ENCODE measurements at places on chromosomes 13 and 19.

DNA sequence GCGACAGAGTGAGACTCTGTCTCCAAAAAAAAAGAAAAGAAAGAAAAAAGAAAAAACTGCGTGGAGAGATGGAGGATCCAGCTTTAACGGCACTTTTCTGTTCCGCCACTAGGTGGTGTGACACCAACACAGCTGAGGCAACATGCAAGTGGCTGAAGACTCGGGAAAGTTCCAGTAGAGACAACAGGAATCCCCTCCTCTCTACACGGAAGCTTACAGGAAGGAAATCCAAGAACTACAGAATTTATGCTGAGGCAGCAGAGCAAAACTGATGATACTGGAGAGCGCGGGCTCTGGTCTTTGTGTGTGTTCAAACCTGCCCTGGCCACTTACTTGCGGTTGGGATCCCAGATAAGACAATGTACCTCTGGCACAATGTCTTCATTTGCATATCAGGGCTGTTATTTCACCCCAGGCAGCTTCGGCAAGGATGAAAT lies 9.9 kb downstream of the RANBP3 start:
- peak; percentile 84 for DNase-seq

DNA sequence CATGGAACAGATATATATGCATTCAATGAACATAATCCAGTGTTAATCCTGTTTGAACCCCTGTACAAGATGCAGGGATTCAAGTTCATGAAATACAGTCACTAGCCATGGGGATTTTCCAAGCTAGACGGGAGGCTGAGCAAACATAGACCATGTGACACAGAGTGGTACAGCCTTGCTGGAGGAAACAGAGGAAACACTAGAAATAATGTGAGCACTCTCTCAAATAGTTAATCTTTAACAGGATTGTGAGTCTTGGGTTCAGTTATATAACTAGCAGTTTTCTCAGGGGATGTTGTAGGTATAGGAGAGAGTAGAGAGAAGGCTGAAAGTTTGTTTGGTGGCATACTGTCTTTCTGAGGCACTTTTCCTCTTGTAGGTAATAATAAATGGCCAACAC lies 13.9 kb upstream of the LGALS16 start:
- DNase-seq: no peak

DNA sequence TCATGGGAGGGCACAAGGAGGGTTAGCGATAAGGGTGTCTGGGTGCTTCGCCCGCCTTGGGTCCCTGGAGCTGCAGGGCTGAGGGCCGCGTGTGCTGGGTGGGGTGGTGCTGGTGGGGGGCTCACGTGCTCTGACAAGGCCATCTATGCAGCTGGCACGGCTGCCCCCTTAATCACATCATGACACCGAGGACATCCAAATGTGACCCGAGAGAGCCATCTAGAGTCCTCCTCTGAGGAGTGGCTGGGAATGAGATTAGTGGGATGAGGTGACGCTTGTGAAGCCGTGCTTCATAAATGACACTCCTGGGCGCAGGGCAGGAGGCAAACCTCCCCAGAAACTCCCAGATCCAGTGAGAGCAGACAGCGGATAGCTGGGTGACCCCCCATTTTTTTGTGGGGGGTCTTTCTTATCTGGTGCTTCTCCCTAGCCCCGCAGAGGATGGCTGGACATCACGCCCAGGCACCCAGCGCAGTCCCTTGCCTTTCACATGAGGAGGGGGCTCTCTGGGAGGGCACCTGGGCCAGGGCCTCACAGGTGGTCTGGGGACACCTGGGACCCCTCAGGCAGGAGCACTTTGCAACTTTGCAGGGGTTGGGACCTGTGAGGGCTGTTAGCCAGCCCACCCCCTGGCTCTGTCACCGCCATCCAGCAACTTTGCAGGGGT lies 6.6 kb downstream of the FZR1 start:
- peak; percentile 37 for DNase-seq

GRCh38 chr13:50283017-50283416 lies 267.8 kb downstream of the KCNRG start:
- DNase-seq: no peak

DNA sequence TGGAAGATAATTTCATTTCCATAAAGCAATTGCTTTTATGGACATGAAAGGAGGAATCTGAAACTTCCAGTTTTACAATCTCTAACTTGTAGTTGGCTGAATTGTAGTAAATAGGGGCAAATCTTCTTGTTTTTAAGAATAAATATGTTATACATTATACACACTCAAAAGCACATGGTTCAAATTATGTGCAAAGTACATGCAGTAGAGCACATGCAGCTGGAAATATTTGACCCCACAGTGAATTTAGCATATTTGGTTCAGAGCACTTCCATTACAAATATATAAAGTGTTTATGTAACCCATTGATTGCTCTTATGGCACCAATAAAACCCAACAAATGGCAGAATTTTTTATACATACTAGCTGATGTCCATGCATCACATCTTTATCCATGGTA lies 180.5 kb downstream of the IRS2 start:
- DNase-seq: no peak

DNA sequence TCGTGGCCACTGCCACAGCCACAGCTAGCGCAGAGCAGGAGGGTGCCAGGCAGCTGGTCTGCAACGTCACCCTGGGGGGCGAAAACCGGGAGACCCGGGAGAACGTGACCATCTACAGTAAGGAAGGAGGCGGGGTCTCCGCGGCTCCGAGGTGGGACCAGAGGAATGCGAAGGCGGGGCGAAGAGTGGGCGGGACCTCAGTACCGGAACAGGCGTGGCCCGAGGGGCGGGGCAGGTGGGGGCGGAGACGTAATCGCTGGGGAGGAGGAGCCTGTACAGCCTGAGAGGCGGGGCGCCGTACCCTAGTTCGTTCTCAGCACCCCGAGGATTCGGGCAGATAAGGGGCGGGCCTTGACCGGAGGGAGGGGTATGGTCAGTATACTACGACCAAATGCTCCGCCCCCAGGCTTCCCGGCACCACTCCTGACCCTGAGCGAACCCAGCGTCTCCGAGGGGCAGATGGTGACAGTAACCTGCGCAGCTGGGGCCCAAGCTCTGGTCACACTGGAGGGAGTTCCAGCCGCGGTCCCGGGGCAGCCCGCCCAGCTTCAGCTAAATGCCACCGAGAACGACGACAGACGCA lies 2.5 kb downstream of the ICAM5 start:
- no peak for DNase-seq

DNA sequence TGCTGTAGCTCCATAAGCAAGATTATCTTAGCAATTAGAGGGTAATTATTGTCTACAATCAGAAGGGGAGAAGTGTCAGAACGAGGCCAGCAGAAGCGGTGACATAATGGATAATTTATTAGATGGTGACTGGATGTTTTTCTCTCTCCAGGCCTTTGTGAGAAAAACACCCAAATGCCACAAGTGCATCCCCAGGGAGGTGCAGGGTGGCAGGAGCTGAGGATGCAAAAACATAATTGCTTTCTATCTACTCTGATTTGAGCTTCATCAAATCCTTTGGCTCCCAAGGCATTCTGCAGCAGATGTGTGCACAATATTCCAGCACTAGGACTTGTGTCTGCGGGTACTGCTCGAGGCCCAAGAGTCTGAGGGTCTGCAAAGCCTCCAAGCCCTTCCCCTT lies 220.1 kb upstream of the SERP2 start:
- no peak for DNase-seq

DNA sequence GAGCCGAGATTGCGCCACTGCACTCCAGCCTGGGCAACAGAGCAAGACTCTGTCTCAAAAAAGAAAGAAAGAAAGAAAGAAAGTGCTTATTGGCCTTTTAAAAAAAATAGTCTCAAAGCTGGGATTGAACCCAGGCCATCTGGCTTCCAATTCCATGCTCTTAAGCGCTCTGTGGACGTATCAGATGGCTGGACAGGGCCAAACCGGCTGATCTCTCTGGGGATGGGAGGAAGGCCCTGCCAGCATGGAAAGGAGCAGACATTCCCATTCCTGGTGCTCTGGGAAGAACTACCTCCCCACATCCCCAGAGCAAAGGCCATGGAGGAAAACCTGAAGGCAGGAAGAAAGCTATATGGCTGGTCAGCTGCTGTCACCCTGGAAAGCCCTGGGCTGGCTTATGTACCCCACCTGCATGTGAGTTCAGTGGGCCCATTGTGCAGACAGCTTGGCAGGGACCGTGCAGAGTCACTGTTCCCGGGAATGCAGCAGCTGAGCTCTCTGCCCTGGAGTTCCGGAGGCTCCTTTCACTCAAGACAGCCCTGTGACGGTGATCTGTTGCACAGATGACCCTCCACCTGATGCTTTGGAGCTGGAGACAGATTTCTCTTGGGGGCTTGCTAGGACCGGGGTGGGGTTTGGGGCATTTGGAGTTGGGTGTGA lies 84.3 kb downstream of the SIPA1L3 start:
- no peak for DNase-seq

DNA sequence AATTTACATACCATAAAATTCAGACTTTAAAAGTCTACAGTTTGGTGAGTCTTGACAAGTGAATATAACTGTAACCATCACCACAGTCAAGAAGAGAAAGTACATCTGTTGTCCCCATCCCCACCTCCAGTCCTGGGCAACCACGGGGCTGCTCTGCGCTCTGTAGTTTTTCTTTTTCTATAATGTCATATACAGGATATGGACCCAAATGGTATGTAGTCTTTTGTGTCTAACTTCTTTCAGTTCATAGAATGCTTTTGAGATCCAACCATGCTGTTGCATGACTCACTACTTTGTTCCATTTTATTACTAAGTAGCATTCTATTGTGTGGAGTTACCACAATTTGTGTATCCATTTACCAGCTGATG lies 103.9 kb downstream of the DOCK9 start:
- no peak for DNase-seq

- peak; percentile 38 for DNase-seq
Observed at GRCh38 chr13:36275190-36276002, 22.2 kb downstream of the CCDC169 start.

GRCh38 chr19:48708471-48708870 lies 11.1 kb downstream of the MAMSTR start:
- no peak for DNase-seq

DNA sequence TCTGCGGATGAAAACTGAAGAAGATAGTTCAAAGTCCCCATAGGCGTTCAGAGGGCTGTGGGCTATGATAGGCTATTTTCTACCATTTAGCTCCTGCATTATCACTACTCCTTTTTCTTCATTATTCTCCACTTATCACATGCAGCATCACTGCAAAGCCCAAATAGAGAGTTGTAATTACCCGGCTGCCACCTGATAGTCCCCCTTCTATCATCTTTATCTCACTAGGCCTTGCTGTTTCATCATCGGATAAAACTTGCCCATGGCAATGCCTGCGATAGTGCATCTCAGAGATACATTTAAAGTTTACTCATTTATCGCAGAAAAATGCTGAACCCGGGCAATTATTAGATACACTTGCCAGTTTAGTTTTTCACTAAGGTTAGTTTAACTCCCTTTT lies 82.9 kb upstream of the SOX21 start:
- no peak for DNase-seq

- no peak for DNase-seq
Observed at GRCh38 chr13:99288089-99288488, 19.1 kb downstream of the GPR183 start.

DNA sequence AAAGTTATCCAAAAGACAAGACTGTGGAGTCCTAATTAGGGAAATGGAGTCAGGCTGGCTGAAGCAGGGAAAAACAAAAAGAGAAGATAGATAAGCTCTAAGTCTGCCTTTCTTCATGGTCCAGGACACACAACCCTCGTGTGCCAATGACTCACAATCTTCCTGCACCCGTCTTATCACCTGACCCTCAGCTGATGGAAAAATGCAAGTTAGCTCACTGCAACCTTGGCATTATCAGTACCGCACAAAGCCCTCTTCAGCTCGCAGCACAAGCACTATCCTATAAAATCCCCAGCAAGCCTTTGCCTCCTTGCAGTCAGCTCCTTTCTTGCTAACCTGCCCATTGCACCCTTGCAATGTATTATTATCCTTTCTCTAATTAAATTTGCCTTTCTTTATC lies 4.3 kb downstream of the OR7A5 start:
- no peak for DNase-seq

GRCh38 chr13:99527301-99527700 lies 26.0 kb downstream of the TM9SF2 start:
- DNase-seq: no peak

DNA sequence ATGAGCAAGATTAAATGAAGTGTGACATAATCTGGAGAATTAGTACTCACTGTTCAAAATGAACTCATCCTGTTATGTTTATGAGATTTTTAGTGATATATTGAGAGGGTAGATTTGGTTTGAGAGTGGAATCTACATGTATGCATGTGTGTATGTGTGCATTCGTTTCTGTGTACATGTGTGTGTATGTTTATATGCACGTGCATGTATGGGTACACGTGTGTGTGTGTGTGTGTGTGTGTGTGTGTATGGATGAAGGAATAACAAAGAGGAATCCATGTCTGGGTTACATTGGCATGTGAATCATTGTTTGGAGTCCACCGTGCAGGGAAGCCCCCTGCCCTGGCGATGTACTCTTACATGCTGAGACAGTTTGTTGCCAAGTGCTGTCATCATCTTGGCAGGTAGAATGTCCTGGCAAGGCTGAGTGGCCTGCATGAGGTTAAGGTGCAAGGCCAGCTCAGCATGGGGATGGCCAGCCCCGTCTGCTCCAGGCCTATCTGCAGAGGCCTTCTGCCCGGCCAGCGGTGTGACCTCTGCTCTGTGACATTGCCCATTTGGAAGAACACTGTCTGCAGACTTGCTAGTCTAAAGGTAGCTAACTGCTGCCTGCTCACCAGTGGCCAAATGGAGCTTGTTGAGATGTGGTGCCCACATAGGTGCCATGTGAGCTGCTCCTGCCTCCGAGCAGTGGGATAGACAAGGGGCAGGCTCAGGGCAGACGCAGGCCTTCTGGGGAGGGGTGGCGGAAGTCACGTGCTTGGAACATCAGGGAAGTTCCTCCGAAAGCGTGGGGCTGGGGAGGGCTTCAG lies 222.3 kb downstream of the TEX29 start:
- DNase-seq: no peak

- no peak for DNase-seq
Observed at GRCh38 chr19:47494211-47494547, 10.2 kb upstream of the KPTN start.

GRCh38 chr13:44573071-44573470 lies 3.1 kb downstream of the TSC22D1 start:
- peak; percentile 56 for DNase-seq

DNA sequence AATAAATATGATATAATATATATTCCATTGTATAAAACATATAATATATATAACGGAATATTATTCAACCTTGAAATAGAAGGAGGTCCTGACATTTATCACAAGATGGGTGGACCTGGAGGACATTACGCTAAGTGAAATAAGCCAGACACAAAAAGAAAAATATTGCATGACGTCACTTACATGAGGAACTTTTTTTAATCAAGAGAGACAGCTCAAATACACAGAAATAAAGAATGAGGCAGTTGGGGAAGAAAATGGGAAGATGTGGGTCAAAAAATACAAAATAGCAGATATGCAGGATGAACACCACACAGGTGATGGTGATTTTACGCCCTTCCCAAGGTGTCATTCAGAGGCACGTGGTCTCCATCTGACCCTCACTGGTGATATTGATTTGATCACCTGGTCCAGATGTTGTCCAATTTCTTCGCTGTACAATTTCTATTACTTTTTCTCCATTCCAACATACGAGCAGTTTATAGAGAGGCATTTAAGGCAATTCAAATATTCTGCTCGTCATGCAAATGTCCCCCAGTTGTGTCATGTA lies 513 bp upstream of the ZNF317 start:
- no peak for DNase-seq
